Bronchial epithelial cell (primary cell): ENCODE measurements at places on chromosomes 12 and 14. TPM values are rescaled to one million over a fixed set of nuclear protein-coding genes. Genes with fewer than 3 reads are reported as not detected.

- DNase-seq: no peak
Measured at GRCh38 chr14:75971509-75971908, 10.3 kb downstream of the TGFB3 start.

DNA sequence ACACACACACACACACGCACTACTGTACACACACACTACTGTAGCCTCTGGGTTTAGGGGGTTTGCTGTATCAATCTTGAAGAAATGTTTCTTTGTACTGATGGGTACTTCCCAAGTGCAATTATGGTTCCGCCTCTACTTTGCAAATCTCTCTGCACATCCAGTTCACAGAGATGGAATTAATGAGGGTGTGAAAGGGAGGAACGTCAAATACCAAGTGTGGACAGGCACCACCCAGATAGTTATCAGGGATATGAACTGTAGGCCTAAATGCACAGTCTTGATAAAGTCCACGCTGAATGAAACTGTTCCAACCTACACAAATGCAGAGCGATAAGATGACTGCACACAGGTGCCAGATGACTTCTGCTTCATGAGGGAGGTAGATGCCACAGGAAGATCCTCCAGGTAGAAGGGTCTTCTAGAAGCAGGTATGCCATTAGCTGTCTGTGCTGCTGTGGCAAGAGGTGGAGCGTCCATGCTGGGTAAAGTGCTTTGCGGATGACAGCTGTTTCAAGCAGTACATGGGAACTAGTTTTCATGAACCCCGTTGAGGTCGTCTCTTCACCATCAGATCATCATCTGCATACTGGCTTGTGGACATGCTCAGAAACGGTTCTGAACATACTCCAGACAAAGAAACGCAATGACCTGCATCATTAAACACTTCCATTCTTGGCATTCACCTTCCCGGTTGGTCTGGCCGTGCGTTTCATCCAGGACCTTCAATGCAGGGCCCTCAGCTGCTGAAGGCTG, 314.3 kb upstream of the RTL1 start:
- DNase-seq: no peak

GRCh38 chr14:32480337-32480736, 151.2 kb downstream of the AKAP6 start:
- no peak for DNase-seq

GRCh38 chr12:65306366-65307168, 28.1 kb downstream of the MSRB3 start:
- DNase-seq: peak; percentile 62

DNA sequence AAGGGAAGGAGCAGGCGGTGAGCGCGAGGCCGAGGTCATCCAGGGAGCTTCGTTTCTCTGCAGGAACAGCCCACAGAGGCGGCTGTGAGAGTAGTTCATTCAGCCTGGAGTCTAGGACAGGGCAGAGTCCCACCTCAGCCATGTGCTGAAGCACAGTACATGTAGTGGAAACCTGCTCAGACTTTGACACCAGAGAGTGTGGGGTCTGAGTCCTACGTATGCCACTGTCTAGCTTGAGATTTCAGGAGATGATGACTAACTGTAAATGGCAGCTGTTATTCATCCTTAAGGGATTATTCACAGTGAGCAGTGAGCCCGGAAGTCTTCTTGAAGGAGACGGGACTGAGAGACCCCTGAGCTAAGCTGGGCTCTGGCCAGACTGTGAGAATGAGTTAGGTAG, 938 bp upstream of the SLC6A13 start:
- DNase-seq: peak; percentile 39

DNA sequence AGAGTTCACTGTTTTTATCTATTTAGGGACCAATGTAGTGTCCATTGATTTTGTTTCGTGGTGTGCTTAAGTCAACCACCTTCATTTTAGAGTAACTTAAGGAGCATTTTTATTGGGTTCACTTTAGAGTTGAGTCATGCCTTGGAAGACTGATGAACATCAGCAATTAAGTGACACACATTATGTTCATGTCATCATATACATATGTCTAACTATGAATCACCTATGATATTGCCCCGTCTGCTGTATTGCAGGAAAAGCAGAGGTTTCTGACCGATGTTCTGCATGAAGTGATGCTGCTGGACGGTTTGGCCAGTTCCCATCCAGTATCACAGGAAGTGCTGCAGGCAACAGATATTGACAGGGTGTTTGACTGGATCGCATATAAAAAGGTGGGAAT, 227.1 kb downstream of the TRHDE start:
- no peak for DNase-seq

- no peak for DNase-seq
Measured at GRCh38 chr12:32661706-32662105, 17.4 kb upstream of the DNM1L start.

GRCh38 chr14:71852181-71852580, 80.0 kb upstream of the RGS6 start:
- no peak for DNase-seq

- DNase-seq: no peak
Measured at GRCh38 chr14:73014105-73014504, 12.8 kb downstream of the ZFYVE1 start.

DNA sequence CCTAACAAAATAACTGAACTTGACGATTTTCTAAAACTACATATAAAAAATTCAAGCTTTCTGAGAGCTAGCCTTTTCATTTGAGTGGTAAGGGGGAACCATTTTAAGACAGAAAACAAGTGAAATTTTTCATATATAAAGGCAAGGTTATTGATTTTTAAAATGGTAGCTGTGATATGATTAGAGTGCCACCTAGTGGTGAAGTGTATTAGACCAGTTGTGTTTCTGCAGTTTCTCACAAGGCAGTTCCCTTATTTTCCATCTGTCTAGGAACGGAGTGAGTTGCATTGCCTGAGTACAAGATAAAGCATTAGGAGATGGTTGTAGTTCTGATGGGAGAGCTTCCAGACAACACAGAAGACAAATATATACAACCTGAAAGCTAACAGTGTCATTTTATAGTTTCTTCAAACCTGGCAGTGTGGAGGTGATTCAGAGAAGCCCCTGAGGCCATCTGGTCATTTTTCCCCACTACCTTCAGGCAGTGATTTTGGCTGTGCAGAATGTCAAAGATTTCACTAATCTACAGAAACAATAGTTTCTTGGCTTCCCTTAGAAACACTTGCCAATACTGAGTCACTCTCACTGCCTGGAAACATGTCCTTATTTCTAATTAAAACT, 180.8 kb downstream of the C12orf50 start:
- peak; percentile 61 for DNase-seq

OR4E2 gene
- not detected in 2 replicates for total RNA-seq

ADAM21 gene
- total RNA-seq: under 0.01 and 0.13 TPM in 2 replicates
